Adipose tissue (tissue), 3 donors: ENCODE measurements at places on chromosomes 3 and 15. TPM values are rescaled to one million over a fixed set of nuclear protein-coding genes. Genes with fewer than 3 reads are reported as not detected.

Gene LRTM1
- polyA plus RNA-seq = not detected

Gene OXTR
- not detected for polyA plus RNA-seq

Gene IGSF10
- 0.56 TPM for polyA plus RNA-seq

Gene SLC12A1
- not detected for polyA plus RNA-seq

Gene CD86
- 0.53 TPM for polyA plus RNA-seq
